ENCODE measurements at places on chromosomes 5 and 9. TPM values are rescaled to one million over a fixed set of nuclear protein-coding genes. Genes with fewer than 3 reads are reported as not detected.

SPATA6L gene
- total RNA-seq, result 0.57 TPM

NTNG2 gene
- 2.5 TPM for total RNA-seq

RBM27 gene
- total RNA-seq, result 15.2 TPM

TTC16 gene
- not detected for total RNA-seq

USP20 gene
- total RNA-seq, result 16.8 TPM

AMBP gene
- total RNA-seq, result 1.9 TPM

PGM5 gene
- total RNA-seq, result 0.15 TPM

SPAAR gene
- not detected for total RNA-seq

ARSK gene
- 4.6 TPM for total RNA-seq

CSF1R gene
- total RNA-seq, result 0.17 TPM

NRG2 gene
- 0.91 TPM for total RNA-seq

FCN1 gene
- total RNA-seq, result not detected

COL23A1 gene
- not detected for total RNA-seq

NR5A1 gene
- 0.64 TPM for total RNA-seq

NEUROG1 gene
- total RNA-seq, result not detected

SCGB3A1 gene
- not detected for total RNA-seq

CCDC183 gene
- total RNA-seq, result 2.8 TPM

PCDHA7 gene
- total RNA-seq, result not detected

OBP2A gene
- total RNA-seq, result not detected
